ENCODE measurements at places on chromosomes 11 and 22.

- no peak for DNase-seq
- H3K4me1 ChIP-seq = no peaks in the 10 kb centered on the region
- no peaks in the 10 kb centered on the region for H3K36me3 ChIP-seq
- no peak overlapping the region for H3K4me3 ChIP-seq
These were observed 141.5 kb upstream of the UBASH3B start for GRCh38 chr11:122513997-122514396.

- H3K27ac ChIP-seq = no peak overlapping the region
- peak; percentile 57 for DNase-seq
- no peaks in the 10 kb centered on the region for H3K4me1 ChIP-seq
These were observed 7.5 kb downstream of the TMEM138 start for GRCh38 chr11:61369372-61370348.

DNA sequence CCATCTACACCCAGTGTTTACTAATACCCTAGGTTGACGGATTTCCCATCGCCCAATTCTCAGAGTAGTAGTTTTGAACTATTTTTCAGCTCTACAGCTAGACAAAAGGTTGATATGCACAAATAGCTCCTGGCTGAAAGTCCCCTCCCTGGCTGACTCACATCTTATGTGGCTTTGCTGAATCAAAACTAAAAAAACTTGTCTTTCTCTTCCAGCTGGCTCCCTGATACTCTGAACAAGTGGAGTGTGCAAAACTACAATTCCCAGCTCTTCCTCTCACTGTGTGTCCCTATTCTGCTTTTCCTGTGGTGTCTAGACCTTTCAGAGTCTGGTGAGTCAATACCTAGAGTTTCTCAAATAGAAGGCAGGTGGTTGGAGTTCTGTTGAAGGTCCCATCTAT lies 12.7 kb upstream of the LARGE1 start:
- no peak for DNase-seq
- H3K4me1 ChIP-seq = no peaks in the 10 kb centered on the region
- H3K27me3 ChIP-seq = no peaks in the 10 kb centered on the region
- H3K4me3 ChIP-seq = no peak overlapping the region
- no peak overlapping the region for H3K27ac ChIP-seq

- H3K36me3 ChIP-seq = no peaks in the 10 kb centered on the region
- no peak overlapping the region for H3K27ac ChIP-seq
- no peaks in the 10 kb centered on the region for H3K4me1 ChIP-seq
- DNase-seq = no peak
These were observed 271.2 kb upstream of the SYN3 start for GRCh38 chr22:33329398-33329797.

DNA sequence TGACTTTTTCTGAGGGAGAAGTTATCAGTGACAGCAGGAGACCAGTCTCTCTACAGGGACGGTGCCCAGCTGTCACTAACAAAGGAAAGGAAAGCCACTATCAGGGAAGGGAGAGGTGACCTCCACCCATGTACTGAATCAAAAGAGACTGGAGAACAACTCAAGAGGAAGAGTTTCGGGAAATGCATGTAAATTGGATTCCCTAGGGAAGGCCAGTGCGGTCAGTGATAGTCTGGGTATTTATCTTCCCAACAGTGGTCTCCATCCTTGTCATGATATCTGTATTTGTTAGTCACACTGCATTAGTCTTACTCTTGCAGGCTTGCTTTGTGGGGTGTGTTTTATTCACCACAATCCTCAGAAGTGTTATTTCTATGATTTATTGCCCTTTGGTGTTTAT lies 193.4 kb upstream of the KIRREL3 start:
- DNase-seq = no peak
- H3K36me3 ChIP-seq = no peaks in the 10 kb centered on the region

- no peaks in the 10 kb centered on the region for H3K4me1 ChIP-seq
- H3K27ac ChIP-seq = no peak overlapping the region
- H3K4me3 ChIP-seq = no peak overlapping the region
- no peaks in the 10 kb centered on the region for H3K27me3 ChIP-seq
These were observed 112.1 kb upstream of the SPON1 start for GRCh38 chr11:13850231-13851005.

DNA sequence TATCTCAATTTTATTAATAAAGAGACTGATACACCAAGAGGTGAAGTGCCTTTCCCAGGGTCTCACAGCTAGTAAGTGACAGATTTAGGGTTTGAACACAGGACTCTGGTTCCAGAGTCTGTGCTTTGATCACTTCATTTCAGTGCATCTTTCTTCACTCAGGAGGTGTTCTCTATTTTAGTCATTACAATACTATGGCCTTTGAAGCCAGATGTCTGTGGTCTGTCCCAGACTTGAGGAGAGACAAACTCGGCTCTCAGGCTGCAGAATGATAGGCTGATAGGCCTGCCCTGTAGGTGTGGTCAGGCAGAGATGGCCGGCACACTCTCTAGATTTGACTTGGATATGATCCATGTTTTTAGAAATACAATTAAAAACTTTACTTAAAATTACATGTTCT lies 478.5 kb upstream of the CCDC90B start:
- H3K4me3 ChIP-seq = no peak overlapping the region
- H3K27ac ChIP-seq = no peak overlapping the region
- H3K36me3 ChIP-seq = no peaks in the 10 kb centered on the region
- no peaks in the 10 kb centered on the region for H3K4me1 ChIP-seq

GRCh38 chr22:39577366-39577765 lies 6.8 kb downstream of the CACNA1I start:
- H3K4me3 ChIP-seq = no peak overlapping the region
- H3K27ac ChIP-seq = no peak overlapping the region
- no peak for DNase-seq
- H3K27me3 ChIP-seq = no peaks in the 10 kb centered on the region
- H3K4me1 ChIP-seq = no peaks in the 10 kb centered on the region

GRCh38 chr22:39173787-39174497 lies 21.5 kb upstream of the CBX7 start:
- peak overlapping the region; percentile 60 for H3K27ac ChIP-seq
- H3K36me3 ChIP-seq = no peaks in the 10 kb centered on the region

GRCh38 chr22:39800790-39801520 lies 92.6 kb downstream of the ENTHD1 start:
- no peak overlapping the region for H3K27ac ChIP-seq
- H3K4me1 ChIP-seq = no peaks in the 10 kb centered on the region
- no peak overlapping the region for H3K4me3 ChIP-seq

Data from tibial nerve (tissue), 4 donors.